CD8-positive, alpha-beta memory T cell (primary cell): ENCODE measurements at places on chromosomes 6 and 20.
A peak's percentile ranks its signal among the peaks of the same experiment; 100 is the strongest.

DNA sequence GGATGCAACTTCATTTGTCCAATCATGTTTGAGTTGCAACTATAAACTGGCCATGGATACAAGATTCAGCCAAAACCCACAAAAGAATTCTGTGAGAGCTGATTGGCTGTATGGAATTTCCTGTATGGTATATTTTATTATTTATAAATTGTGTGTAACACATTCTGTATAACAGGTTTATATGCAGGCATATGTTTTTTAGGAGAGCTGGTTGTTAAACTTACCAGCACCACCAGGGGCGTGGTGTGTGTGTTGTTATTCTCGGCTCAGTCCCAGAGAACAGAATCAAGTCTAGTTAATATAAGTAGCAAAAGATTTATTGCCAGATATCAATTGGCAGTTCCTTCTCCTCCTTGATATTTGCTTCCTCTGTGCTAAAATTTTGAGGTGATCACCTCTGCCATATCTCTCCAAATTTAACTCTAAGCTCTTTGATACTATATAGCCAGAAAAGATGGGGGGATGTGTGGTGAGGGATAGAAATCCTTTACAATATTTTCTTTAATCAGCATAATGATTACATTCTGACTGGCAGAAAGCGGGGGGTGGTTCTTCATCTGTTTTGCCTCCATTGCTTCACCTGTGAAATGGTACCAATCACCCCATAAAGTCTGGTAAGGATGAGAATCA, 22.9 kb downstream of the CNBD2 start:
- no peak for DNase-seq

GRCh38 chr6:16183187-16183664, 54.3 kb downstream of the MYLIP start:
- DNase-seq, result peak; percentile 41

- DNase-seq, result no peak
These were observed 274.9 kb downstream of the RFPL4B start for GRCh38 chr6:112622036-112622435.

DNA sequence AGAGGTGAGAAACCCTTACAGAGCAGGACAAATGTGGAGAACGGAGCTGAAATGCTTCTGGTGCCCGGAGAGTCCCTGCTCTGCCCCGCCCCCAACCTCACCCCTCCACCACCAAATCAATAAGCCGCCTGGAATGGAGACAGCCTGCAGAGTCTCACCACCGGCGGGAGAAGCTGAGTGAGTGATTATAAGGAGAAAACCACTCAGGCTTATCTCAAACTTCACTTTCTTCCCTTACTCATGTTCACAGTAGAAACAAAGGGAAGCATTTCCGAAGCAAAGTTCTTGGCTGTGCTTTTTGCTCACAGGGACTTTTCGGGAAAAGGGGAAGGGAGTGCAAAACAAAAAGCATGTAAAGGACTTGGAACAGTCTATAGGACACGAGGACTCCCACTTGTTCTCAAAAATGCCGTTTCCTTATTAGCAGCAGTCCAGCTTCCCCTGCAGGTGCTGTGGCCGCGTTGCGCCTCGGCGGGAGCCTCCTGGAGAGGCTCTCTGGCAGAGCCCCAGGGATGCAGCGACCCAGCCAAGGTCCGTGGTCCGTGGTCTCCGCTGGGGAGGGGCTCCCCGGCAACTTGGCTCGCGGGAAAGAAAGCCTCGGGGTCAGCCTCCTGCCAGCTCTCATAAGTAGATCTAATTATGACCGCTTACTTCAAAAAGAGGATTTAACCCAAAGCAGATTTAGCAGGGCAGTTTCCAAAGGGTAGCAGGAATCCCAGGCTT, 64.8 kb upstream of the TMEM30A start:
- no peak for DNase-seq

GRCh38 chr6:33143113-33143770, 49.0 kb downstream of the COL11A2 start:
- DNase-seq, result no peak
